Activated CD4-positive, alpha-beta T cell treated with anti-CD3 and anti-CD28 coated beads, Interleukin-2, amount 10 ng/mL, durations not matched to agents 24 days and 14 days (primary cell): ENCODE measurements at places on chromosomes 13 and 19. TPM values are rescaled to one million over a fixed set of nuclear protein-coding genes. Genes with fewer than 3 reads are reported as not detected.

- no peak overlapping the region for H3K4me3 ChIP-seq
- DNase-seq: no peak
- H3K27me3 ChIP-seq: peaks cover 32% of the 10 kb centered on the region
- no peak overlapping the region for H3K27ac ChIP-seq
Observed at GRCh38 chr13:50386541-50387050, 371.4 kb downstream of the KCNRG start.

DNA sequence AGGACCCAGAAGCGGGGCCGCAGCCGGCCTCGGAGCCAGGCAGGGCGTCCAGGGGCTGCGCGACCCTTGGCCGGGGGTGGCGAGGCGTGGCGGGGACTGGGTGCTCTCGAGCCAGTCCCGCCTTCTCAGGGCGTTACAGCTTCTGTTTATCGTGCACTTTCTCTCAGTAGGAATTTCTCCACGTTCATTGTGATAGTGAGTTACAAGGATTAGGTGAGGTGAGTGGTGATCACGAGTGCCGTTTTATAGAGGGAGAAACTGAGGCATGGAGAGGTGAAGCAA lies 600 bp downstream of the AP1M1 start:
- no peaks in the 10 kb centered on the region for H3K27me3 ChIP-seq
- no peak for DNase-seq
- peak overlapping the region; percentile 53 for H3K27ac ChIP-seq
- H3K4me3 ChIP-seq: peak overlapping the region; percentile 85
- peaks cover 34% of the 10 kb centered on the region for H3K36me3 ChIP-seq

- peaks cover 32% of the 10 kb centered on the region for H3K36me3 ChIP-seq
- DNase-seq: no peak
- H3K4me1 ChIP-seq: peaks cover 4% of the 10 kb centered on the region
- no peaks in the 10 kb centered on the region for H3K27me3 ChIP-seq
Observed at GRCh38 chr19:47760632-47760999, 15.3 kb downstream of the NOP53 start.

DNA sequence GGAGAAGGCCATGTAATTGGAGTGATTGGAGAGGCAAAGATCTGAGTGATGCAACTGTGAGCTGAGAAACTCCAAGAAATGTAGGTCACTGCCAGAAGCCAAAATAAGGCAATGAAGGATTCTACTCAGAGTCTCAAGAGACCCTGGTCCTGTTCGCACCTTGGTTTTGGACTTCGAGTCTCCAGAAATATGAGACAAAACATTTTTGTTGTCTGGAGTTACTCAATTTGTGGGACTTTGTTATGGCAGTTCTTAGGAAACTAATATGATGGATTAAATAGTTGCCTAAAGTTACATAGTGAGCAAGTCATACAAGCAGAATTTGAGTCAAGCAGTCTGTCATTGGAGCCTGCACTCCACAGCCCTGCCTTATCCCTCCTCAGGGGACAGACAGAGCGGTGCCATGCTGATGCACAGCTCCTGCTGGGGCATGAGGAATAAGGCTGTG lies 104.2 kb downstream of the ITGBL1 start:
- no peaks in the 10 kb centered on the region for H3K4me1 ChIP-seq
- DNase-seq: no peak
- H3K36me3 ChIP-seq: no peaks in the 10 kb centered on the region
- H3K27me3 ChIP-seq: peaks cover 10% of the 10 kb centered on the region

DNA sequence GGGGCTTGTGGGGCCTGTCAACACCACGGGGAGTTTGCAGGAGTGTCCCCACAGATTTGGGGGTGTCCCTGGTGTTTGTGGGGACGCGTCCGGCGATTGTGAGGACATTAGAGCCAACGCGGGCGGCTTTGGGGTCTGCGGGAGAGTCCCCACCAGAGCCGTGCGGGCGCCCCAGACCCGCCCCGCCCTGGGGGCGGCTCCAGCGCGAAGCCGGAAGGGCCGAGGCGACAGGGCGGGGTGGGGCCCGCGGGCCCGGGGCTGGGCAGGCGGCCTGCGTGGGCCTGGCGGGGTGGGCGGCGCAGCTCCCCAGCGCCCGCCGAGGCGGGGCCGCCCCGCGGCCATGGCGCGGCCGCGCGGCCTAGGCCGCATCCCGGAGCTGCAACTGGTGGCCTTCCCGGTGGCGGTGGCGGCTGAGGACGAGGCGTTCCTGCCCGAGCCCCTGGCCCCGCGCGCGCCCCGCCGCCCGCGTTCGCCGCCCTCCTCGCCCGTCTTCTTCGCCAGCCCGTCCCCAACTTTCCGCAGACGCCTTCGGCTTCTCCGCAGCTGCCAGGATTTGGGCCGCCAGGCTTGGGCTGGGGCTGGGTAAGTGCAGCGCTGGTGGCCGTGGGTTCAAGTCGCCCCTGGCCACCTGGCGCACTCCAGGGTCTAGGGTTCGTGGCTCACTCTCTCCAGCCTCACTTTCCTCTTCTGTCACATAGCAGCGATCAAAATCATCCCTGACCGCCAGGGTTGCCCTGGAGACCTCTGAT lies 10.3 kb downstream of the PDE4A start:
- peak overlapping the region; percentile 91 for H3K4me3 ChIP-seq
- peaks cover 13% of the 10 kb centered on the region for H3K27me3 ChIP-seq
- H3K4me1 ChIP-seq: peaks cover 72% of the 10 kb centered on the region
- DNase-seq: peak; percentile 63

DNA sequence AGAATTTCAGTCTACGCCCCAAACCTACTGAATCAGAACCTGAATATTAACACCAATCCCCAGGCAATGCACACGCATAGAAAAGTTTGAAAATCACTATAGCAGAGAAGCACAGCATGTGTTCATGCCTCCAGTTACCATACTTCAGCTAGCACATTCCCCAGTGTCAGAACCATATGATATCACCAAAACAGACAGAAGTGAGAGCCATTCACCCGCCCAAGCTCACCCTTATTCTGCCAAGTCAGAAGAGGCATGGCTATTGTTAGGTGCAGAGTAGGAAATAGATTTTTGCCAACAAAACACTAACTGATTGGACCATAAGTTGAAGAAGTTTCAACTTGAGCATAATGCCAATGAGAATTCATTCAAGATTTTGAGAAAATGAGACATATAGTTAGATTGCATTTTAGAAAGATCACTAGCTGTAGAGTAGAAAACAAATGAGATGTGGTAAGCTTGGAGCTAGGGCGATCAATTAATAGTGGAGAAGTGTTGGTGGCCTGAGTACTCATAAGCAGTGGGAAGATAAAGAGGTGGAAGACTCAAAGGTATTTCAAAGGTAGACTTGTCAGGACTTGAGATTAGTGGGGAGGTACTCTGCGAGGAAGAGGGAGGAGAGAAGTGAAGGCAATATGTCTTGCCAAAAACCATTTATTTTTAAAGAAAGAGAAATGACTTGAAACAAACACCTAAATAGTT lies 492.4 kb downstream of the SUCLA2 start:
- H3K4me3 ChIP-seq: no peak overlapping the region
- H3K27me3 ChIP-seq: no peaks in the 10 kb centered on the region
- DNase-seq: no peak
- H3K36me3 ChIP-seq: no peaks in the 10 kb centered on the region
- no peak overlapping the region for H3K27ac ChIP-seq
- H3K4me1 ChIP-seq: no peaks in the 10 kb centered on the region

DNA sequence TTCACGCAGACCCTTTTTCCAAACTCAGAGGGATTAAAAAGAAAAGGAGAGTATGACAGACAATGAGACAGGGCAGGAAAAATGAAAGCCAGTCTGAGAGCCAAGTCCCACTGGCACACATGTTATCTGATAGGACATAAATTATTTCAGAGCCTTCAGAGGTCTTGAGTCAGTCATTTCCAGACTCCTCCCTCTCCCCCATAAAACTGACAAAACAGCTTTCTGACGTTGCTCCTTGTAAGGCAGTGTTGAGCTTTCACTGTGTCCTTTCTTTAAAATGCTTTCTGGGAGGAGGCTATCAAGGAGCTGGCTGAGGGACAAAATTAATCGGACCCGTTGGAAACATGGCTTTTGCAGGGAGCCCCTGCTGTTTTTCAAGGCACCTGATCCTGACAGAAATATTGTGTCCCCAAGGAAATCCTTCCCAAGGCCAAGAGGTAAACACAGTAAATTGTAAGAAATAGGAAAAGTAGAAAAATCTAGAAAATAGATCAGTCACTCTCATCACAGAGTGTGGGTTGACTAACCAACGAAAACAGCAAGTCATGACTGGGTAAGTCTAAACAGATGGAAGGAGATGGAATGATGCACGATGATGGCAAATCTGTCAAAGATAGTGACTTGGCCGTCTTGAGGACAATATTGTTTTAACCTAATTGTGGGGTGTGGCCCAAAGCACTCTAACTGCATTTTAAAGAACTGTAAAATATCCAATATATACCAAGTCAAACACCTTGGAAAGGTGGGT lies 89.7 kb downstream of the DCT start:
- no peaks in the 10 kb centered on the region for H3K36me3 ChIP-seq
- H3K27ac ChIP-seq: no peak overlapping the region
- H3K4me3 ChIP-seq: no peak overlapping the region
- peaks cover 4% of the 10 kb centered on the region for H3K27me3 ChIP-seq

GRCh38 chr13:56271686-56272085 lies 869.0 kb upstream of the PRR20A start:
- no peaks in the 10 kb centered on the region for H3K36me3 ChIP-seq
- H3K4me1 ChIP-seq: no peaks in the 10 kb centered on the region
- DNase-seq: no peak
- no peaks in the 10 kb centered on the region for H3K27me3 ChIP-seq

GRCh38 chr13:53460796-53461195 lies 432.2 kb downstream of the OLFM4 start:
- no peaks in the 10 kb centered on the region for H3K4me1 ChIP-seq
- H3K27me3 ChIP-seq: no peaks in the 10 kb centered on the region
- H3K36me3 ChIP-seq: no peaks in the 10 kb centered on the region
- DNase-seq: no peak
- H3K4me3 ChIP-seq: no peak overlapping the region
- H3K27ac ChIP-seq: no peak overlapping the region

DNA sequence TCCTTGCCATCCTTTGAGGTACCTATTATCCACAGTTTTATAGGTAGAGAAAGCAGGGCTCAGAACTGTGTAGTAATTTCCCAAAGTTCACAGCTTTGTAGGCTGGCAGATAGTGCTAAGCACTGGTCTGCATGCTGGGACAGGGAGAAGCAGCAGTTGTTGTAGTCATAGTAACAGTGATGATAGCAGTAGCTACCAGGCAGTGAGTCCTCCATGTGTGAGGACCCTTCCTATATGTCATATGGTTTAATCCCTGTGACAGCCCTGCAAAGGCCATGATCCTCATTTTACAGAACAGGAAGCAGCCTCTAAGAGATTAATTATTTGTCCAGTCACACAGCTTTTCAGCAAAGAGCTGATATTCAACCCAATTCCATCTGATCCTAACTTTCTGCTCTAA lies 21.0 kb downstream of the SERP2 start:
- no peaks in the 10 kb centered on the region for H3K4me1 ChIP-seq
- no peak overlapping the region for H3K27ac ChIP-seq
- no peaks in the 10 kb centered on the region for H3K36me3 ChIP-seq
- H3K27me3 ChIP-seq: peaks cover 6% of the 10 kb centered on the region

- H3K36me3 ChIP-seq: peaks cover 37% of the 10 kb centered on the region
- H3K4me1 ChIP-seq: peaks cover 40% of the 10 kb centered on the region
- DNase-seq: peak; percentile 93
- no peaks in the 10 kb centered on the region for H3K27me3 ChIP-seq
- H3K4me3 ChIP-seq: peak overlapping the region; percentile 97
Observed at GRCh38 chr19:46714444-46715106, 2.3 kb downstream of the PRKD2 start.

DNA sequence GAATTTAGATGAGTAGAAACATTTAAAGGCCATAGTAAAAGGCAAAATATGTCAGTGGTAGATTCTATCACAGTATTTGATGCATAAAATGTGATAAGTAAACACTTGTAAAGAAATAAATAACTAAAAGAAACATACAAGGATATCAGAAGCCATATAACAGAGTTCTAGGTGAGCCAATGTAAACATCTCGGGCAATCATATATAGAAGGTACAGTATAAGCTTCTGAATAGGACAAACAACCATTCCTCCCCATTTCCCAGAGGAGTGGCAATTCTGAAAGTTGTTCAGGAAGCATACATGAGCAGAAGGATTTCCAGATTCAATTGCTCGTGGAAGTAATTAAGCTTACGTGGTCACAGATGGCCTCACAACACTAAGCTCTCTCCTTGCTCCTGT lies 267.3 kb downstream of the LHFPL6 start:
- H3K4me3 ChIP-seq: no peak overlapping the region
- no peak overlapping the region for H3K27ac ChIP-seq
- H3K27me3 ChIP-seq: peaks cover 3% of the 10 kb centered on the region
- H3K4me1 ChIP-seq: no peaks in the 10 kb centered on the region
- DNase-seq: no peak

GRCh38 chr13:41054919-41055619 lies 6.2 kb upstream of the WBP4 start:
- H3K27me3 ChIP-seq: no peaks in the 10 kb centered on the region
- no peak overlapping the region for H3K27ac ChIP-seq
- peaks cover 8% of the 10 kb centered on the region for H3K36me3 ChIP-seq
- H3K4me3 ChIP-seq: no peak overlapping the region

- no peaks in the 10 kb centered on the region for H3K27me3 ChIP-seq
- H3K27ac ChIP-seq: no peak overlapping the region
- H3K36me3 ChIP-seq: peaks cover 74% of the 10 kb centered on the region
- H3K4me3 ChIP-seq: no peak overlapping the region
- peaks cover 8% of the 10 kb centered on the region for H3K4me1 ChIP-seq
- no peak for DNase-seq
Observed at GRCh38 chr13:37011788-37012187, 11.2 kb downstream of the EXOSC8 start.

DNA sequence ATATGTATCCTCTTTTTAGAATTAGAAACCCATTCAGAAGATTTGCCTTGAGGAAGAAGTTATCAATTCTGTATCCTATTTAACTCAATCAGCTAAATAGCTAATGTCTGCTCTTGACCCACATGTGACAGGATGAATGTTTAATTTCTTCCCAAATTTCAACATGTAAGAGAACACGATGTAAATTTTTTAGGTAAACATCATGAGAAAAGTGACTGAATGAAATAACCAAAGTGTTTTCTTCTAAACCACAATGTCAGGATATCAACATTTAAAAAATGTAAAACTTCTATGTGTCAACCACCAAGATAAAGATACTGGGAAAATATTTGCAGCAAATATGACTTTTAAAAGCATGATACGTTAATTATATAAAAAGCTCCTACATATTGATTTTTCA lies 302.4 kb downstream of the DCT start:
- H3K36me3 ChIP-seq: no peaks in the 10 kb centered on the region
- peaks cover 2% of the 10 kb centered on the region for H3K27me3 ChIP-seq
- H3K27ac ChIP-seq: no peak overlapping the region
- H3K4me3 ChIP-seq: no peak overlapping the region

STAP2 gene
- total RNA-seq: 14.2 and 16.8 TPM in 2 replicates

RASA3 gene
- 15.9 TPM in 2 replicates for total RNA-seq

TSKS gene
- total RNA-seq: 0.92 and 1.6 TPM in 2 replicates

LRRC8E gene
- not detected in 2 replicates for total RNA-seq

AMER2 gene
- total RNA-seq: not detected in 2 replicates

SULT2A1 gene
- total RNA-seq: not detected in 2 replicates

TMIGD2 gene
- total RNA-seq: 13.3 and 14.0 TPM in 2 replicates

EFNA2 gene
- not detected in 2 replicates for total RNA-seq

RUBCNL gene
- total RNA-seq: 1.5 TPM in 2 replicates

IFNL3 gene
- not detected in 2 replicates for total RNA-seq
